Cardiac muscle cell (in vitro differentiated cells and primary cell): ENCODE measurements at places on chromosomes 11 and 22. TPM values are rescaled to one million over a fixed set of nuclear protein-coding genes. Genes with fewer than 3 reads are reported as not detected.

- no peak for DNase-seq
These were observed 8.6 kb downstream of the GRIA4 start for GRCh38 chr11:105618343-105618955.

DNA sequence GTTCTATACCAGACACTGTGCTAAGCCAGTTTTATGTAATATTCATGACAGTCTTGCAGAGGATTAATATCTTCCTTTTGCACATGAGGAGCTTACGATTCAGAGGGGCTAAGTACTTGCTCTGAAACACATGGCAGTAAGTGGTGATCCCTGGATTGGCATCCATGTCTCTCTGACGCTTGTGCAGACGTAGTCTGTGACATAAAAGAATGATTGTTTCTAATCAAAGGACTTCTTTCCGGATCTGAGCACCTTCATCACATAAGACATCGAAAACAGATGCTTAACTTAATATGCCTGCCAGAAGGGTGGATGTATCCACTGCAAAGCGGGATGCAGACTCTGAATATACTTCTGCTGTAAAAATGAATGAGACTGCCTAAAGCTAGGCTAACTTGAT, 74.8 kb downstream of the ARHGAP42 start:
- DNase-seq: no peak

WT1 gene
- polyA plus RNA-seq: 0.70 and 3.0 TPM in 2 replicates

OR10A2 gene
- 0.26 TPM in 1 of 2 replicates, not detected in the other for polyA plus RNA-seq

GRCh38 chr11:78112582-78113275, 26.7 kb downstream of the ALG8 start:
- DNase-seq: no peak

UBE2L6 gene
- 158 and 231 TPM in 2 replicates for polyA plus RNA-seq
